ENCODE measurements at places on chromosomes 5 and 9.

DNA sequence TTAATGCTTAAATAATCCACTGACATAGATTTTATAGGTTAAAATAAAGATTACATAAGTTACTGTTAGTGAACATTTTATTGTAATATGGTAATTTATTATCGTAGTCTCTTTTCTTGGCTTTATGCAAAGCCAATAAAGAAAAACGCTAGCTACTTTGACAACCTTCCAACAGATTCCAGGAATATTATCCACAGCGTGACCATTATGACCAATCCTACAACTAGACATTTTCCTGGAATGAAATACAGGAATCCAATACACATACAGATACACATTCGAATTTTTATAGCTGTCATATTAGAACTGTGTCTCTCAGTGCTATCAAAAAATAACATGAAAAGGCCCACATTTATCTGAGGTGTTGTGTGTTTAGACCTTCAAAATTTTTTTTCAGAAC lies 13.1 kb downstream of the RPS23 start:
- DNase-seq, result no peak

GRCh38 chr9:35105571-35106342 lies 2.8 kb upstream of the STOML2 start:
- no peak for DNase-seq

- no peak for DNase-seq
Measured at GRCh38 chr9:10855847-10856246, 243.0 kb upstream of the PTPRD start.

- DNase-seq, result no peak
Measured at GRCh38 chr5:160792732-160793529, 59.1 kb downstream of the ATP10B start.

Data from stimulated activated CD8-positive, alpha-beta memory T cell treated with anti-CD3 and anti-CD28 coated beads, Interleukin-12 subunit alpha, Interleukin-12 subunit beta, amount 100 ng/mL, for 1 hour (primary cell).